Uterus (tissue), 4 donors: ENCODE measurements at places on chromosomes 11 and 22. TPM values are rescaled to one million over a fixed set of nuclear protein-coding genes. Genes with fewer than 3 reads are reported as not detected.

Gene OR8A1
- not detected for total RNA-seq

Gene KRTAP5-2
- not detected for total RNA-seq

Gene OR52A1
- total RNA-seq: not detected

Gene KRTAP5-9
- not detected for total RNA-seq

Gene CASP5
- not detected for total RNA-seq

Gene ART1
- total RNA-seq: not detected

Gene TMEM151A
- 0.27 TPM for total RNA-seq

Gene DAGLA
- 0.51 TPM for total RNA-seq

Gene ASRGL1
- total RNA-seq: 133 TPM

Gene CHRM1
- total RNA-seq: not detected

Gene VSIG2
- 2.2 TPM for total RNA-seq

Gene CRYBB2
- not detected for total RNA-seq

Gene USH1C
- total RNA-seq: 0.35 TPM

Gene MS4A1
- total RNA-seq: not detected

Gene SCO2
- 3.5 TPM for total RNA-seq

Gene TP53AIP1
- 1.0 TPM for total RNA-seq

Gene OR4A16
- not detected for total RNA-seq

Gene FJX1
- 6.2 TPM for total RNA-seq

Gene INSC
- not detected for total RNA-seq

Gene VPREB1
- total RNA-seq: not detected

Gene CCDC15
- total RNA-seq: under 0.01 TPM

Gene P2RX6
- 1.5 TPM for total RNA-seq

Gene TXNRD2
- total RNA-seq: 48.9 TPM

Gene HPX
- 28.6 TPM for total RNA-seq

Gene PLAAT5
- 3.7 TPM for total RNA-seq

Gene SCN4B
- 1.8 TPM for total RNA-seq

Gene FREY1
- not detected for total RNA-seq

Gene KRTAP5-1
- total RNA-seq: not detected

Gene MRGPRX3
- total RNA-seq: not detected

Gene MAJIN
- not detected for total RNA-seq

Gene NNMT
- total RNA-seq: 84.5 TPM

Gene NLRP6
- 0.51 TPM for total RNA-seq

Gene ENTHD1
- total RNA-seq: not detected

Gene MRPL48
- 17.0 TPM for total RNA-seq

Gene LRRC32
- 10.0 TPM for total RNA-seq

Gene IRF7
- 11.3 TPM for total RNA-seq

Gene DRD2
- not detected for total RNA-seq

Gene KRTAP5-7
- total RNA-seq: not detected

Gene RIMBP3C
- total RNA-seq: not detected

Gene OR9Q1
- not detected for total RNA-seq

Gene OR4D5
- not detected for total RNA-seq

Gene OR51M1
- total RNA-seq: not detected

Gene C11orf16
- total RNA-seq: 1.5 TPM

Gene RTN4RL2
- not detected for total RNA-seq

Gene PNPLA2
- total RNA-seq: 96.2 TPM

Gene FOLR1
- 1.8 TPM for total RNA-seq

Gene CNTF
- not detected for total RNA-seq

Gene GPR83
- not detected for total RNA-seq

Gene PRR33
- not detected for total RNA-seq

Gene CXCR5
- 0.14 TPM for total RNA-seq

Gene SCARF2
- total RNA-seq: 84.5 TPM

Gene FOLR3
- not detected for total RNA-seq

Gene B3GAT1
- total RNA-seq: 0.76 TPM

Gene UPK3A
- total RNA-seq: not detected

Gene MMP1
- total RNA-seq: not detected

Gene CCDC116
- total RNA-seq: 1.5 TPM

Gene GAB4
- not detected for total RNA-seq

Gene CECR2
- 2.3 TPM for total RNA-seq

Gene OSBPL5
- total RNA-seq: 40.0 TPM

Gene SYTL2
- total RNA-seq: 33.0 TPM
